ENCODE measurements at places on chromosomes 2 and 18.

DNA sequence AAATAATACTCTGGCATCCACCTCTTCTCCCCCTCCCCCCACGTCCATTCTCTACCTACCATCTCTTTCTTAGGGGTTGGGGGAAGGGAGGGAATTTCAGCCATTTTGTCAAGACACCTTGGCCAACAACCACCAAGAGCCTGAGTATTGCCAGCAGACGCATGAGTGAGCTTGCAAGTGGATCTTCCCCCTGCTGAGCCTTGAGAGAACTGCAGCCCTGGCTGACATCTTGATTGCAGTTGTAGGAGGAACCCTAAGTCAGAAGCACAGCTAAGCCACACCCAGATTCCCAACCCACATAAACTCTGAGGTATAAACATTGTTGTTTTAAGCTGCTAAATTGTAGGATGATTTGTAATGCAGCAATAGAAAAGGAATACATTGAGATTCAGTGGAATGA lies 165.6 kb downstream of the TMEFF2 start:
- DNase-seq: peak; percentile 28

GRCh38 chr2:41896186-41896846 lies 151.5 kb upstream of the PKDCC start:
- no peak for DNase-seq

- peak; percentile 87 for DNase-seq
Observed at GRCh38 chr2:144801766-144802165, 281.8 kb upstream of the ZEB2 start.

GRCh38 chr2:20604401-20604911 lies 46.4 kb downstream of the HS1BP3 start:
- DNase-seq: no peak

GRCh38 chr2:207330912-207331311 lies 165.2 kb upstream of the KLF7 start:
- DNase-seq: peak; percentile 95
